MCF 10A (cell line): ENCODE measurements at places on chromosomes 7 and 10. TPM values are rescaled to one million over a fixed set of nuclear protein-coding genes. Genes with fewer than 3 reads are reported as not detected.

Gene HYAL4
- total RNA-seq: not detected in 2 replicates

Gene SLC39A12
- total RNA-seq: not detected in 2 replicates

Gene ITGB8
- total RNA-seq: 25.0 and 38.1 TPM in 2 replicates

Gene SLC26A5
- total RNA-seq: not detected in 2 replicates

Gene VAX1
- total RNA-seq: not detected in 2 replicates
